ENCODE measurements at places on chromosomes 6 and 20.

- no peak for DNase-seq
Measured at GRCh38 chr6:46598215-46598614, 54.4 kb downstream of the CYP39A1 start.

DNA sequence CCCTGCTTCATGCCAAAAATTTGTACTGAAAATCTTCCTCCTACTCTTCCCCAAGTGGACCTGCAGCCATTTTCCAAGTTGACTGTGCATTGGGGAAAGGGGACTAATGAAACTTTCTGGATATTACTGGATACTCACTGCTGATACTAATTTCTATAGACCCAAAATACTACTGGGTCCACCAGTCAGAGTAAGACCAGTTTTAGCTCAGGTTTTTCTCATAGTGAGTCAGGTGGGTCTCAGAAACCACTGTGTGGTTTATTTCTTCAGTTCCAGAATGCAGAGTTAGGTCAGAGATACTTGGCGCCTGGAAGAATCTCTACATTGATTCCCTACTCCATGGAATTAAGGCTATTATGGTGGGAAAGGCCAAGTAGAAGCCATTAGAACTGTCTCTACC lies 274.8 kb upstream of the SYNCRIP start:
- DNase-seq: no peak

DNA sequence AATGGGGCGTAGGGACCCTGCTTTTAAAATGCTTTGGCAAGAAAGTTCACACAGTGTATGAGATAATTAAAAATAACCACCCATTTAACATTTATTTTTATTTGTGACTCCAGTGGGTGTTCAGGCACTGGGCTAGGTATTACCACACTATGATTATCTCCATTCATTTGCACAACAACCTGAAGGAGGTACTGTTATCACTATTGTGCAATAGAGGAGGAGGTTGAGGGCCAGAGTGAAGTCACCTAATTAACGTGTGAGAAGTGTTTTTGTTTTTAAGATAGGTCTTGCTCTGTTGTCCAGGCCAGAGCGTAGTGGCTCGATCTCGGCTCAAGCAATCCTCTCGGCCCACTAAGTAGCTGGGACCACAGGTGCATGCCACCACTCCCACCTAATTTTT lies 29.2 kb downstream of the MAK start:
- DNase-seq: no peak

DNA sequence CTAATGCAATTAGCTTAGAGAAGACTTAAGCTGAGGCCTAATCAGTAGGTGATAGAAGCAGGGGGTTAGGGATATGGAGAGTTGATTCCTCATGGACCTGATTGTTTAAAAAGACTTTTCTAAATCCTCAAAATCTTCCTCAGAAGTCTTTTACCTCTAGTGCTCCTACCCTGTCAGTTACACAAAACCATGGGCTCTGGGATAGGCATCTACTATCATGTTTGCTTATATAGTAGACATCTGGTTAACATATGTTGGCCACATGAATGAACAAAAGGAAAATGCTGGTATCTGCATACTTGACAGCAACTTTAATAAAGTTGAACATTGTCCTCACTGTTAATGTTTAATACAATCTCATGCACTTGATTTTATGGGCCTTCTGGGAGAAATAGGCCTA lies 61.5 kb upstream of the FKBP1C start:
- no peak for DNase-seq

- DNase-seq: no peak
Measured at GRCh38 chr6:63526931-63527330, 45.3 kb upstream of the LOC128125822 start.

DNA sequence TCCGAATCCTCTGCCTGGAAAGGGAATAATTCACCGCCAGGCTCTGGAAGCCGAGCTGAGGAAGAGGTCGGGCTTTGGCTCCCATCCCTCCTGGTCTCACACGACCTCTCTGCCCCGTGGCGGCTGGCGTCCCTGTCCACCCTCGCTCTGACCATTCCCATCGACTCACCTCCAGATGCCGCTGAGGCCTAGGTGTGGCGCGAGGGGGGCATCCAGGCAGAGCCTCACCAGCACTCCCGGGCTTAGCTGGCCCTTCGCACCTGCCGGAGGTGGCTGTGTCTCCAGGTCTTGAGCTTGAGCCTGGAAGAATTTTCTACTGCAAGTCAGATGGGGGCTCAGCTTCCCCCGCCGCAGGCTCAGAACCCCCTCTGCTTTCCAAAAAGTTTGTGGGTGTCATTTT lies 28.5 kb upstream of the SMOC2 start:
- DNase-seq: no peak

DNA sequence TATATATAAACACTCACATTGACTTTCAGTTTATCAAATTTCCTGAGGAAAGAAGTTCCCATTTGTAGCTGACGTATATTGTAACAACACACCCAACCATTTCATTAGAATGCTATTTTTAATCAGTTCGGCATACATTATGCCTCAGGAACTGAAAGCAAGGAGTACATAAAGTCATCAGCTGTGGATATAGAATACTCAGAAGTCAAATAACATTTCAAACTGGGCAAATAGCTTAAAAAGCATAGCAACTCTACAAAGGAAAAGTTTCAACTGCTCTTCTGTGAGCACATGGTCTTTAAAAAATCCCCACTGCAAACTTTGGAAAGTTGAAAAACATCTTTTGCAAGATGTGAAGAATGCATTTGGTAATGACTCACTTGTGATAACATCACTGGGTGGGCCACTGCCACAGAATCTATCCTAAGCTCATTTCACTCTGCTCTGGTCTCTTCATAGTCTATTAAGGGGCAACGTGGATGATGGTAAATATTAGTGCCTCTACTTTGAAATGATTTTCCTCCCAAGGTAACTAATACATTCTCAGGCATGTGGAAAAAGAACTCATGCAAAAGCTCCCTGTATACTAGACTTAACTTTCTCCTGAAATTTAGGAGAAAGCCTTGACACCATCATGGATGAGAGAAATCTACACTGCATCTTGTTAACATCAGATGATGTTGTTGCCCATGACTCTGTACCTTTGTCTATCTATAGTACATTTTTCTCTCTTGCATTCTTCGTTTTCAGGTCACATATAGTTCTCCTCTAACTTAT lies 49.2 kb downstream of the FYN start:
- DNase-seq: no peak

GRCh38 chr6:131568726-131569125 lies 4.3 kb upstream of the ARG1 start:
- DNase-seq: no peak

- no peak for DNase-seq
Measured at GRCh38 chr6:52752310-52752709, 11.0 kb downstream of the GSTA2 start.

Measured in DND-41 (cell line).